ENCODE measurements at places on chromosomes 2 and 18.

GRCh38 chr18:3916082-3916481 lies 466.1 kb downstream of the TGIF1 start:
- no peak for DNase-seq

DNA sequence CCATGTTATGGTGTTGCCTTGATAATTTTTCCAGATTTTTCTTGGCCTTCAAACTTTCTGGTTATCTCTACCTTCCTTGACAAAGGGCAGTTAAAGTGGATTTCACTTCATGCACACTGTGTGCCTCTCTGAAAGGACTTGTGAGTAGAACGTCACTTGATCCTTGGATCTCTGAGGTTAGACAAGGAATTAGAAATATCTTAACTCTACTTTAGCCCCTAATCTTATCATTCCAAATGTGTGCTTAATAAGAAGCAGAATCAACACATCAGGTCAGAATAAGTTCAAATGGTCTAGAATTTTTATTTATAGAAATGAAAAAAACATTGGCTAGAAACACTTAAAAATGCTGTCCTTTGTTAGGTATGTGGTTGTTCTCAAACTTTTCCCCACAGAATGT lies 205.7 kb downstream of the TPGS2 start:
- no peak for DNase-seq

GRCh38 chr2:150426724-150427123 lies 60.7 kb downstream of the RND3 start:
- DNase-seq = no peak

- no peak for DNase-seq
Observed at GRCh38 chr2:96526101-96526591, 10.4 kb upstream of the ARID5A start.

DNA sequence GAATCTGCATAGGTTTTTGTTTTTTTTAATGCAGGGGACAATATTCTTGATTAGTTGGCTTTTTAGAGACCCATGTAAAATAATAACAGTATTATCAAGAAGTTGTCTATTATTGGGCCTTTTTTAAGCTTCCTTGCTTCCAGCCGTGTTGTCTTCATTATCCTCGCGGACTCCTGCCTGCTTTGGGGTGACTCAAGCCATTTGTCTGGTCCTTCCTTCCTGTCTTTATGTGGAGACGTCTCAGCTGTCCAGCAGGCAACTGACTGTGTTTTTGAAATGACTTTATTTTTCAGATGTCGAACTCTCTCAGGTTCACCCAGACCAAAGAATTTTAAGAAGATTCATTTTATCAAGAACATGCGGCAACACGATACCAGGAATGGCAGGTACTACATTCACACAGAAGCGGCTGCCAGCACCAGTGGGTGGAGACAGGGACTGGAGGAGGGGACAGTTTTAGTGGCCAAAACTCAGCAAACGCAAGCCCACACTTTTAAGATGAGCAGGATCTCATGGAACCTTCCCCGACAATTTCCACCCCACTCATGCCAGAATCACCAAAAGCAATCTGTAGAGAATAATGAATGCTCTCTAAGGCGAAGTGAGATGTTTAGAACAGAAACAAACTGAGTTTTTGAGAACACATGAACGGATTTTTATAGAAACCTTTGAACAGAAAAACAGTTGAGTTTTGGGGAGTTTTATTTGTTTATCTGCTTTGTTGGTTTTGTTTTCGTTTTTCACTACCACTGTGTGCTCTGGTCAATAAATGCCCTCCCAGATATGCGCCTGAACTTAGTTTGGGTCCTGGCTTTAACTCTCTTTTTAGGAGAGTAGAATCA lies 59.1 kb downstream of the CABLES1 start:
- DNase-seq = no peak

DNA sequence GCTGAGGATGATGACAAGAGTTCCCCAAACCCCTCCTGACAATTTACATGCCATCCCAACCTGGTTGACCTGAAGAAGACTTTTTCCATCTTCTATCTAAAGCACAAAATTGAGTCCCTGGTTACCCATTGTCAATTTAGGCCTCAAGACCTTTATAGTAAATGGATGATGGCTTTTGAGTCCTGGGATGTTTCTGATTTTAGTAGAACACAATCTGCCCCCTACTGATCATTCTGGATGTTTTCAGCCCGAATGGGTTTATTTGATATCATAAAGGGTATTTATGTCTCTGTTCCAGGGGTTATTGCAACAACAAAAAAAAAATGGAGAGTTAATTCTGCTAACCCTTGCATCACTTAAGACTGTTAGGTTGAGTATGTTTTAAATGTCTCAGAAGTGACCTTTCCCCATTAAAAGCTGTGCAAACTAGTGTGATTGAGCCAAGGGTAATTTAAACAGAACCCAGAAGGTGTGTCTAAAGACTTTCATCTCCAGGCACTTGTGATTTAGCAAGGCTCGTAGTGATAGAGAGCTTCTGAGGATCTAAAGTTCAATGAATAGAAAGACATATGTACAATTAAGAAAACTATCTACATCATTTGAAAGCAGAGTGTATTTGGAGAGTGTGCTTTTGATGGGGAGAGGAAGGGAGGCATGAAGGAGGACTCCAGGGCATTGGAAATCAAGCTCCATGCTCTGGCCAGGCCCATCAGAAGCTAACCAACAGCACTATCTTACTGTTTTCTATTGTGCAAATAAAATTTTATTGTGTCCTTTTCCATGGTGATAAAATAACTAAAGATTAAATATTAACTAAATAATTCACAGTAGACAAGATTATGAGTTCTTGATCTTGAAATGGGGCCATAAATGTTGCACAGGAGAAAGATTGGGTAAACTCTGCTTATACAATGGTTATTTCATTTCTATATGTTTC lies 96.6 kb upstream of the NOSTRIN start:
- no peak for DNase-seq

- no peak for DNase-seq
Observed at GRCh38 chr2:235330775-235331451, 162.9 kb upstream of the AGAP1 start.

DNA sequence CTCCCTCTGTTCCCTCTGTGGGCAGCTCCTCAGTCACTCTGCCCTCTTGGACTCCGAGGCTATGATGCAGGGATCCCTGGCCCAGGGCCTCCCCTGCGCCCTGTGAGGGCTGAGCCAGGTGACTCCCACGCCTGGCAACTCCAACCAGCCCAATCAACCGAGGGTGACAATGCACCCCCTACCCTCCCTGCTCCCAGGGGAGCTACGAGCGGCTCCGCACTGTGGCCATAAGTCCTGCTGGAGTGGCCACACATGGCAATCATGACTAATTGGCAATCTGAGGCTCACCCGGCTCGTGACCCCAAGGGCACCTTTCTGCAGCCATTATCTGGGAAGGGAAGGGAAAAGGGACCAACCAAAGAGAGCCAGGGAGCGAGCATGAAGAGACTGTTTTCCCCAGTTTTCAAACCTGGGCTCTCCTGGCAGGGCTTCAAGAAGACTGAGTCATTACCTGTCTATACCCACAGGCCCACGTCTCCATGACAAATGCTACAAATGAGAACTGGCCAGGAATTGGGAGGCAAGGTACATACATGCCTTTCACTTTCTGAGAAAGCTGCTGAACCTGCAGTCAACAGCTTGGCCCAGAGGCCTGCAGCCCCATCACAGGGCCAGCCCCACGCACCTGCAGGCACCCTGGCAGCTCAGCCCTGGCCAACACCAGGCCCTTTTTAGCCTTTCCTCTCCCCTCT lies 45.1 kb downstream of the RPL31 start:
- no peak for DNase-seq

DNA sequence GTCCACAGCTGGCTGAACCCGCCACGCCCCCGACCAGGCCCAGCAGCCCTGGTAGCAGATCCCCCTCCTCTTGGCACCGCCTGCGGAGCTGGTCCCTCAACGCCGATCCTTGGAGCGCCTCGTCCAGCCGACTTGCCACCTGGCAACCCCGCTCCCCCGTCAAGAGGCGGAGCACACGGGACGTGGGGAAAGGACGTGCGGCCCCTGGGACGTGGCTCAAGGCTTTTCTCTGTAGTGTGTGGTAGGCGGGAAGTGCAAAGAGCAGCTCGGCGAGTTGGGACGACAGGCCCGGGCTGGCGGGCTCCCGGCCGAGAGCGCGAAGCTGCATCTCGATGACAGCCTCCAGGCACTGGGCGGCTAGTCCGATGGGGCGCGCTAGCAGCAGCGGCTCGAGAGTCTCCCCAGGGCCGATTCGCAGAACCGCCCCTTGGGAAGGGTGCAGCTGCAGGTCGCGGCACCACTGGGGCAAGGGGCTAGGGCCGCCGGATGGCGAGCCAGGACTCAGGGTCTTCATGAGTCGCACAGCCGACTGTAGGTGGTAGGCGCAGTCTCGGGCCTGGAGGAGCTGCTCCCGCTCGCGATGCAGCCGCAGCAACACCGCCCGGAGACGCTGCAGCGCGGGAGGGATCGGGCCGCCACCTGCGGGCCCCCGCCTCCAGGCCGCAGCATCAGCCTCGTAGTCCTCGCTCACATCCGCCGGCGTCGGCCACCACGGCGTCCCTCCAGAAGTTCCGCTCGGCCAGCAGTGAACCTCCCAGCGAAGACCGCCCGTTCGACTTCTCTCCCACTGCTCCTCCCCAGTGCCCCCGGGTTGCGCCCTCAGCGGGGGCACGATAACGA lies 617 bp downstream of the CCDC142 start:
- DNase-seq = no peak

DNA sequence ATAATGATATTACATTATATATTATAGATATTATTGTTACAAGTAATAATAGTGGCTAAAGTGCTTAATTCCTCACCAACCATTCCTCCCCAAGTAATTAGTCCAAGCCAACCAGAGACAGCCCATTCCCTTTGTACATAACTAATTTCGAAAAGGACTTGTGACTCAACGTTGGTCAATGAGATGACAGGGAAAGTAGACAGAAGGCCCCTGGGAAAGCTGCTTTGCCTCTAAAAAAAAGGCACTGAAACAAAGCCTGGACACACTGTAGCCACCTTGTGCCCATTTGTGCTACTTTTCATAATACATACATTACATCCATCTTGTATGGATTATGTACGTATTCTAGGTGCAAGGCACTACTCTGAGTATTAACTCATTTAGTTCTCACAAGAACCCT lies 28.8 kb downstream of the COLEC12 start:
- no peak for DNase-seq

DNA sequence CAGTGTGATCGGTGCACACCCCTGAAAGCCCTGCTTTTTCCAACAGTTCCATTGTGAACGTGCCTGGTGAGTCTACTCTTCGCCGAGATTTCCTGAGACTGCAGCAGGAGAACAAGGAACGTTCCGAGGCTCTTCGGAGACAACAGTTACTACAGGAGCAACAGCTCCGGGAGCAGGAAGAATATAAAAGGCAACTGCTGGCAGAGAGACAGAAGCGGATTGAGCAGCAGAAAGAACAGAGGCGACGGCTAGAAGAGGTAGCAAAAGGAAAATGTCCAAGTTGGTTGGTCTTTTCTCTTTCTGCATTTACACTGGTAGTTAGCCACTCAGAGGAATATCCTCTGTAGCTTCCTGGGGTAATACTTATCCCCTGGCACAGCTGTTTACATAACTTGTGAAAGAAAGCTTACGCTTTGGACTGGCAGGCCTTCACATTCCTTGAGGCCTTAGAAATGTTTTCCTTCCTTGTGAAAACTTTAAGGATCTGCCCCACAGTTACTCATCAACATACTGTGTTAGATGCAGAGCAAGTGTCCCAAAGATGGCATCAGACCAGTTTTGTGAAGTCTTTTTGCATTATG lies 146.6 kb downstream of the MAP4K4 start:
- no peak for DNase-seq

GRCh38 chr2:203451011-203451410 lies 84.1 kb downstream of the RAPH1 start:
- DNase-seq = no peak

DNA sequence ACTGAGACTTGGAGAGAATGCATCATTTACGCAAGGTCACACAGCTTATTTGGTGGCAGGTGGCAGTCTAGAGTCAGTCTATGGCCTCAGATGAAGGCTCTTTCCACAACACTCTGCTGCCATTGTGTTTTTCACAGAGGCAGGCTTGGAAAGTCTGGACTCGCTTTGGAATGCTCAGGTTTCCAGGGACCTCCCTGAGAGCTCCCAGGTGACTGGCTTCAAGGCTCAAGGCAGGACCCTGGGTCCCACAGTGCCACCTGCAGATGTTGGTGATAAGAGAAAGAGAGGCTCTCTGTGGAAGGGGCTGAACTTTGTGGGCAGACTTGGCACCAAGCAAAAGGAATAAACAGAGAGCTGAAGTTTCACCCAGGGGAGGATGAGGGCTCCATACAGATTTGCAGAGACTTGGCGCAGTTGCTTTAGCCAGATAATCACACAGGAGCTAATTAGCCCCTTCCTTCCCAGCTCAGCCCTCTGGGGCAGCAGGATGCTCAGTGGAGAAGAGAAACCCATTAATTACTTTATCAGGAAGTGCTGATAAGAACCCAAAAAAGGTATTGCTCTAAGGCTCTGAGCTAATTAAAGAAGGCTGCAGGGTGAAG lies 103.5 kb downstream of the LBH start:
- DNase-seq = no peak

GRCh38 chr2:86649119-86649947 lies 25.7 kb upstream of the RNF103 start:
- DNase-seq = no peak

DNA sequence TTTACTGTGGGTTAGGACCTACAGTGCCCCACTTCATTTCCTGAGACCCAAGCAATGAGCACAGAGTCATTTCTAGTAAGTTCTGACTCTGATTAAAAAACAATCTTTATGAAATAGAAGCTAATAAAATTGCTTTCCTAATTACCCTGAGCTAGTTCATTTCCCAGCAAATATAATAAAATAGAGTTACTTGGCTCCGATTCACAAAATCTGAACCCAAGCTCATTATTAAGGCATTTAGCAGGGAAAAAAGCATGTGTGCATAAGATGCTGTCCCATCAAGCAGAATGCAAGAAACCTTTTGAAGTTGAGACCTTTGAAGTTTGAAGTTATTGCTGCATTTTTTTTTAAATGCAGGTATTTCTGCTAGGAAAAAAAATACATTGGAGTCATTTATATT lies 629.1 kb downstream of the BCL11A start:
- no peak for DNase-seq

DNA sequence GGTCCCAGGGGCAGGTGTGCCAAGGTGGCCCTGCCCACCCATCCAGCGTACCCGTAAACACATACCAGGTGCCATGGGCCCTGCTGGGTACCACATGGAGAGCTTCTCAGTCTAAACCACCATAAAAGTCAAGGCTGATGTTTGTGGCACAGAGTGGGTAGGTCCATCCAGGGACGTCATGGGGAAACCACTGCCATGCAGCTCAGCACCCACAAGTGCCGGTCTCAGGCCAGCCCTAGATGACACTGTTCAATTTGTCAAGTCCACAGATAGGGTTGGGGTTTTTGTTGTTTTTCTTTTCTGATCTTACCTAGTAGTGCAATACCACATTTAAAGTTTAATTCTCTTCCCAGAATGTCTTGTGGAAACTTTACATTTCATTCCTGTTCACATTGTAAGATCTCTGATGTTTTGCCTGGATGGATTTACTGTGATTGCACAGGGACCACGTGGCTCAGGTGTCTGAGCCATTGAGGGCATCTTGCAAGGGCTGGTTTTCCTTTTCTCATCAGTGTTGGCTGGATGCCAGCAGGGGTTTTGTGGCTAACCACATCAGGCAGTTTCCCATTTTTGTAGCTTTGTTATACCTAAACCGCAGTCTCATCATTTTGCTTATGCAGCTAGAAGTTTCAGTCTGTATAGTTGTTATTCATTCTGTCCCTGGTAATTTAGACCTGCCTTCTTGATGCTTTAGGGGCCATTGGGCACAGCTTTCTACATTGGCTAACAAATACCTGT lies 64.7 kb downstream of the STK25 start:
- peak; percentile 80 for DNase-seq

Measured in stimulated activated CD4-positive, alpha-beta T cell treated with anti-CD3 and anti-CD28 coated beads, Interleukin-1b, Interleukin-23, amount 100 ng/mL, for 4 hours (primary cell).